Purkinje cell (primary cell): ENCODE measurements at places on chromosomes 11 and 22. TPM values are rescaled to one million over a fixed set of nuclear protein-coding genes. Genes with fewer than 3 reads are reported as not detected.

KIRREL3 gene
- 3.4 and 6.6 TPM in 2 replicates for polyA plus RNA-seq

DSCAML1 gene
- 0.06 and 0.46 TPM in 2 replicates for polyA plus RNA-seq

INPP5J gene
- polyA plus RNA-seq = 1.6 and 2.9 TPM in 2 replicates

ISX gene
- not detected in 2 replicates for polyA plus RNA-seq

FGF3 gene
- polyA plus RNA-seq = not detected in 2 replicates

UCP2 gene
- polyA plus RNA-seq = not detected in 2 replicates

TCN1 gene
- polyA plus RNA-seq = not detected in 2 replicates

OR10A2 gene
- polyA plus RNA-seq = 0.19 and 0.46 TPM in 2 replicates

OR5A2 gene
- polyA plus RNA-seq = not detected in 2 replicates

SLC22A9 gene
- not detected in 2 replicates for polyA plus RNA-seq

RTN3 gene
- polyA plus RNA-seq = 24.2 and 191 TPM in 2 replicates

CLMP gene
- polyA plus RNA-seq = 103 and 147 TPM in 2 replicates

PI4KA gene
- polyA plus RNA-seq = 66.1 and 101 TPM in 2 replicates

PIK3IP1 gene
- 1.6 and 2.7 TPM in 2 replicates for polyA plus RNA-seq

OR2AG1 gene
- 0.15 and 0.17 TPM in 2 replicates for polyA plus RNA-seq

KCNK4 gene
- polyA plus RNA-seq = 0.17 TPM in 1 of 2 replicates, not detected in the other

TNNT3 gene
- polyA plus RNA-seq = not detected in 2 replicates

CCDC89 gene
- not detected in 2 replicates for polyA plus RNA-seq

MB gene
- polyA plus RNA-seq = not detected in 2 replicates

LTBP3 gene
- 0.57 and 1.3 TPM in 2 replicates for polyA plus RNA-seq

HORMAD2 gene
- polyA plus RNA-seq = 1.3 TPM in 1 of 2 replicates, not detected in the other

RASL10A gene
- polyA plus RNA-seq = 9.5 TPM in 1 of 2 replicates, not detected in the other

EI24 gene
- polyA plus RNA-seq = 25.6 and 40.4 TPM in 2 replicates

MYEOV gene
- polyA plus RNA-seq = not detected in 2 replicates

RASGRP2 gene
- polyA plus RNA-seq = 0.36 TPM in 1 of 2 replicates, not detected in the other

PDE2A gene
- polyA plus RNA-seq = 4.7 and 6.0 TPM in 2 replicates

APOA4 gene
- polyA plus RNA-seq = not detected in 2 replicates

MS4A12 gene
- polyA plus RNA-seq = not detected in 2 replicates
